ENCODE measurements at places on chromosomes 11 and 22. TPM values are rescaled to one million over a fixed set of nuclear protein-coding genes. Genes with fewer than 3 reads are reported as not detected.
A peak's percentile ranks its signal among the peaks of the same experiment; 100 is the strongest.

Gene KCNJ4
- 0.43 TPM for total RNA-seq

DNA sequence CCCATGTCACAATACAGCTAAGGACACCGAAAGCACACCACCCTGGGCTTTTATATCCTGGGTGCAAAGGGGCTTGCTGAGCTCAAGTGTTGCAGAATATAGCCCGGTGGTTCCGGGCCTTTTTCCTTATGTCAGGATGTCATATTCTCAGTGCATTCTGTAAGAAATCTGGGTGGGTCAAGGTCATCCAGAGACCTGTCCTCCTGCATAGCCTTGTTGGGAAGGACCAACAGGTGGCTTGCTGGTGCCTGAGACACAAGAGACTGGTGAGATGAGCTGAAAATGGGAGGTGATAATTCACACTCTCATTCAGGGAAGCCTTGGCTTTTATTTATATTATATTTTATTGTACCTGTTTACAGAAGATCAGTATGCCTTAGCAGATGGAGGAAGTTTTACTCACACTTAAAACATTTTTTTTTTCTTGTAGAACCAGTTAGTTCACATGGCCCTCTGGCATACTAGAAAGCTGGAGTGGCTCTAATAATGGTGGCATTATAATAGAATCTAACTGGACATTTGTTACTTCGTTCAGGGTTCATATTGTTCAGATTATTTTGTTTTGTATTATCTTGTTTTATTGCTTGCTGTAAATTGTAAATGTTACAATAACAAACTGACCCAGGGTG lies 14.6 kb upstream of the TMEM123 start:
- DNase-seq = no peak

- no peak for DNase-seq
These were observed 21.1 kb upstream of the LRRC55 start for GRCh38 chr11:57160665-57161064.

GRCh38 chr22:46003271-46004091 lies 26.5 kb upstream of the WNT7B start:
- no peak for DNase-seq

Gene DNAJB7
- total RNA-seq = not detected

GRCh38 chr22:42131562-42131961 lies 952 bp upstream of the CYP2D6 start:
- DNase-seq = no peak

Gene POU2AF2
- total RNA-seq = not detected

GRCh38 chr11:47152953-47153950 lies 23.4 kb downstream of the ARFGAP2 start:
- peak; percentile 91 for DNase-seq

GRCh38 chr22:35598396-35598710 lies 18.8 kb downstream of the MB start:
- no peak for DNase-seq

DNA sequence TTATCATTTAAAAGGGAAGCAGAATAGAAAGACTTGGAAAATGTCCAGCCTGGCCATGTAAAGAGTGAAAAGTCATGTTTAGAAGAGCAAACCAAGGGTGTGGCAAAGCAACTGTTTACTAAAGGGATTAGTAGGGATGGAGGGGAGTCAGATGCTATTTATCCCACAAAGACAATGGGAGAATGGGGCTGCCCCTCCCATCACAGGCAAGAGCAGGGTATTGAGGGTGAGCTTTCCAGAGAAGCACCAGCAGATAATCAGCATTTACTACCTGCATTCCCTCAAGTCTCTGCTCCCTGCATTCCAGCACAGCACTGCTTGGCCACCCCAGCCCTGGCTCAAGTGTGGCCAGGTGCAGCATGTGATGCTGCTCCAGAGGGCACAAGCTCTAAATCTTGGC lies 18.5 kb upstream of the QSER1 start:
- no peak for DNase-seq

GRCh38 chr11:73971175-73971719 lies 11.4 kb downstream of the UCP2 start:
- no peak for DNase-seq
